Activated CD4-positive, alpha-beta T cell treated with anti-CD3 and anti-CD28 coated beads, Interleukin-2, amount 50 U/mL, for 16 hours (primary cell): ENCODE measurements at places on chromosomes 2 and 18.

DNA sequence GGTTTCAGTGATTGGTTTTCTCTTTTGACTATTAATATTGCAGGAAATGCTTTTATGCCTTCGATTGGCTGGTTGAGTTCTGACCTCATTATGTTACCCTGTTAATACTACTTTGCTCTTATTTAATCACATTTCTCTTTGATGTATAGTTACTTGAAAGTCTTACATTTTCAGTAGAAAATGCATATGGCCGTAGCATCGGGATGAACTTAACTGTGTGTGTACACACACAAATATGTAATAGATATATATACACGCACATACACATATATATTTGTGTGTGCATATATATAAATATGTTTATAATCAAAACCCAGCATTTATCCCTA, 1.6 kb downstream of the EPC2 start:
- no peak for DNase-seq

- no peak for DNase-seq
Measured at GRCh38 chr2:145199827-145200706, 680.1 kb upstream of the ZEB2 start.

DNA sequence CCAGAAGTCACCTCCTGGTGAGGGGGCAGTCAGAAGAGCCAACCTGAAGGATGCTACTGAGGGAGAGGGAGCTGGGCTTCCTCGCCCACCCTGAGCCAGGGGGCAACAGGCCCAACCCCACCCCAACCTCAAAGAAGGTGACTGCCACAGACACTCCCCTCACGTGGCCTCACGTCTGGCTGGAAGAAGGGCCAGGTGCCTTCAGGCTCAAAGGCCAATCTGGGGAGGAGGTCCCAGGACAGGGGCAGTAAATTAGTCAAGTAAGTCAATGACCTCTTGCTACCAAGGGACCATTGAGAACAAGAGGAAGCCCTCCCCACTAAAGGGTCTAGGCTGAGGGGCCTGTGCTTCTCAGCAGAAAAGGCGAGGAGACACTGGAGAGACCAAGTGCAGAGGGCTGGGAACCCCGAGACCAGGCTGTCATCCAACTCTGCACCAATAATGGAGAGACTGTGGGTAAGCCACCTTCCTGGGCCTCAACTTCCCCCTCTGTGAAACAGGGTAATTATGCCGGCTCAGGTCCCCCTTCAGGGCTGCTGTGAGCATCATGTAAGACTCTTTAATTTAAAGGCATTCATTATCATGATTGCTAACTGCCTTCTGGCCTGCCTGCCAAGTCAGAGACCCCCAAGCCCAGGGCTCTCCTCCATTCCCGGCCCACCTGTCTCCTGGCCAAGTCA, 20.2 kb upstream of the TNS1 start:
- no peak for DNase-seq

DNA sequence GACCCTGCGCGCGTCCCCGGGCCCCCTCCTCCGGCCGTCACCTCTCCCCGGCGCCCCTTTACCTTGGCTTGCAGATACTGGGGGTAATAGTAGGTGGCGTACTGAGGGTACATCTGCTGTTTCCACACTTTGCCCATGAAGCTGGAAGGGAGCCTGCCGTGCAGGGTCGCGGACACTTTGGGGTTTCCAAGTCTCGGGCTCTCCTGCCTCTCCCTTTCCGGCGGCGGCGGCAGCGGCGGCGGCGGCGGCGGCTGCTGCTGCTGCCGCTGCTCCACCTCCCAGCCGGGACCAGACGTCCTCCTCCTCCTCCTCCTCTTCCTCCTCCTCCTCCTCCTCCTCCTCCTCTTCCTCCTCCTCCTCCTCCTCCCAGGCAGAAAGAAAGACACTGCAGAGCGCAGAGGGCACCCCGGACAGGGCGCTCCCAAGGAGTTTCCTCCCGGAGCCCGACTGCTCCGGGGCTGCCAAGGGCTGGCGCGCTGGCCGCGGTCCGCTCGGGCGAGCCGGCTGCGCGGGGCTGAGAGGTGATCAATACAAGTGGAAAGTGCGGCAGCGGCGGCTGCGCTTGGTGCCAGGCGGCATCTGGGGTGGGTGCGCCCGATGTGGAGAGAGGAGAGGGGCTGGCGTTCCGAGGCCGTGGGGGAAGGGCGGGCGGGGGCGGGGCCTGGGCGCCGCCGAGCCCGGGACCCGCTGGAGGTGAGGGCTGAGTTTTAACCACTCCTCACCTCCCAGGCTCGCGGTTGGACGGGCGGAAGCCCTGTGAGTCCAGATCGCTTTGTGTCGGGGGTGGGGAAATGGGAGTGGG, at the start of gene RBMS1:
RBMS1 (minus strand) TSS at position 581 of the 802 bp plus-strand sequence; CDS start at position 137, 444 bp downstream.
- DNase-seq, result peak; percentile 66

DNA sequence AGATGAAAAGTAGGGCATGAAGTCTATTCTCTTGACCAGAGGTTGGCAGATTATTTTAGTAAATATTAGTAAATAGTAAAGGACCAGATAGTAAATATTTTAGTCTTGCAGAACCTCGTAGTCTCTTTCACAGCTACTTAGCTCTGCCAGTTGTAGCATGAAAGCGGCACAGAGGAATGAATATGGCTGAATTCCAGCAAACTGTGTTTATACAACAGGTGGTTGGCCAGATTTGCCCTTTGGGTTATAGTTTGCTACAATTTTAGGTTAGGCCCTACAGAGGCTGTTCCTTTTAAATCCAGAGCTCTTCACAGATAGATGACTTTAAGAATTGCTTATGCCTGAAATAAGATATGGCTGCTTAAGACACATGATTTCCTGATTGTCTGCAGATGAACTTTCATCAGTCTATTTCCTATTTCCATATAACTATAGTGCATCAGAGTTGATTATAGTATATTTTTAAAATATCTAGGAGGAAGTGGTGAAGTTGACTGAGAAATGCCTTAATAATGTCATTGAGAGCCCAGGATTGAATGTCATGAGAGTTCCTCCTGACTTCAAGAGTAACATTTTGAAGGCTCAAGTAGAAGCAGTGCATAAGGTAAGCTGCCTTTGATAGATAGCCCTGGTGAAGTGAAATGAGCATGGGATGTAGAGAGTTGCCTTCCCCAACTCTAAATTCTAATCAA, 80.5 kb downstream of the TMEM185B start:
- DNase-seq, result no peak

DNA sequence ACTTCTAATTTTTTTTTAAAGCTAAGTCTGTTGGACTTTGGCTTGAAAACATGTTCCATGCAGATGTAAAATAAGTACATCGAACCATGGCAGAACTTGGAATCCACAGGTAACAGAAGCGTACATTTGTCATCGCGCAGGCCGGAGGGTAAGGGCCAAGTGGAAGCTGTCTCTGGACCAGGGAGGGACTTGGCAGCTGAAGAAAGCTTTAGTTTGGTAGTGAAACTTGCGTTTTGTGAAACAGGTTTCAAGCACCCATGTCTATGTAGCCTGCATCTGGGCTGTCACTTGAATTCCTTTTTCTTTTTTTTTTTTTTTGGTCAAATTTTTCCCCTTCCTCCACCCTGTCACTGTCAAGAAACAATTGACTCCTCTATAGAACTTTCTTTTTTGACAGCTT, 20.4 kb downstream of the GRHL1 start:
- DNase-seq, result no peak

DNA sequence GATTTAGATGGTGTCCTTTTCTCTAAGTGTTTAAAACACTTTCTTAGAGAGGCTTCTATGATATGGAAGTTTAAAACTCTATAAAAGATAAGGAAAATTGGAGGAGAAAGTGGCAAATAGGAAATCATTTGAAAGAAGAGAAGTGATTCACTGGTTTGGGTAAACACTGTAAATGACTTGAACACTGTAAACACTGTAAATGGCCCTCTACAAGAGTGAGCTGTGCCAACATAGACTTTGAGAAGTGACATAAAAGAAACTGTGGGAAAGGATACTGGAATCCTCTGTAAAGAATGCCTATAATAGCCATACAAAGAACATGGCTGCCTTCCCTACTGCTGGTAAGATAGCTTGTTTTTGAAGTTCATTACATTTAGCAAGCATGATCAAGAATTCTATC, 210.9 kb upstream of the SIX3 start:
- DNase-seq, result no peak

GRCh38 chr2:230346465-230346864, 19.5 kb downstream of the SP140L start:
- DNase-seq, result no peak

DNA sequence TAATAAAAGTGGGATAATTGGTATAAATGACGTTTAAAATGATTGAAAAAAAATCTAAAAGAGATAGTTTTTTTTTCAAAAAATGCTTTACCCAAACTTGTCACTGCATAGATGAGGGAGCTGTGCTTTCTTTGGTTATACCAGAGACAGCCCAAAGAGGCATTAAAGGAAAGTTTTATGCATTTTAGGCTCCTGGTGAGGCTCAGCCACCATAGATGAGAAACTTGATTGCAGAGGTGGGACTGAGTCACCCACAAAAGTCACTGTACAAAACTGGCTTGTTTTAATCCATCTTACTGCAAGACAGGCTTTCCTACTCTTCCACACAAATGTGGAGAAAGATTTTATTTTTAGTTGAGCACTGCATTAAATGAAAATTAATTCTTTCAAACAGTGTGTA, 2.4 kb downstream of the SMYD1 start:
- DNase-seq, result no peak

DNA sequence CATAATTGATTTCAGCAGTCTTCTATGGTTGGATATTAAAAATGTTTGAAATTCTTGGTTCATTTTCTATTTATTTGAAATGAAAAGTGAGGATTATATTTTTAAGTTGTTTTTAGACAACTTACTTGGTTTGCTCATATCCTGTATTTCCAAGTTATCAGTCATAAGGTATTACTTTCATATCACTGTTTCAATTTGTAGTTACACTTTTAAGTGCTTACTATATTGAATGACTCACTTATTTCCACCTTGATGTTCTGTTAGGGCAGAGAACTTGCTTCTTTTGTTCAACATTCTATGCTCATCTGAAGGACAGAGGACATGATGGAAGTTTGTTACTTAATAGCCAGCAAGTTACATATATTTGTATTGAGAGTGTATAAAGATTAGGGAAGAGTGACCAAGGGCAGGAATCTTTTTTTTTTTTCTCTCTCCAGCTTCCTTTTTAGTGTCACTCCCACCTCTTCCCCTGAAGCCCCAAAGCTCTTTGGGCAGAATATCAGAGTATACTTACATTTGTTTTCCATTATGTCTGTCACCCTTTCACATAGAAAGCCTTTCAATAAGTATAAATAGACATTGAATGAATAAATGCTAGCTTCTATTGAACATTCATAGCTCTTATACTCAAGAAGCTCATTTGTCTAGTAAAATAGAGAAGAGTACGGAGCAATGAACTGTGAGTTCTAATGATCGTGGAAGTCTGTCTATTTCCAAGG, 28.1 kb downstream of the PIK3C3 start:
- DNase-seq, result peak; percentile 50

DNA sequence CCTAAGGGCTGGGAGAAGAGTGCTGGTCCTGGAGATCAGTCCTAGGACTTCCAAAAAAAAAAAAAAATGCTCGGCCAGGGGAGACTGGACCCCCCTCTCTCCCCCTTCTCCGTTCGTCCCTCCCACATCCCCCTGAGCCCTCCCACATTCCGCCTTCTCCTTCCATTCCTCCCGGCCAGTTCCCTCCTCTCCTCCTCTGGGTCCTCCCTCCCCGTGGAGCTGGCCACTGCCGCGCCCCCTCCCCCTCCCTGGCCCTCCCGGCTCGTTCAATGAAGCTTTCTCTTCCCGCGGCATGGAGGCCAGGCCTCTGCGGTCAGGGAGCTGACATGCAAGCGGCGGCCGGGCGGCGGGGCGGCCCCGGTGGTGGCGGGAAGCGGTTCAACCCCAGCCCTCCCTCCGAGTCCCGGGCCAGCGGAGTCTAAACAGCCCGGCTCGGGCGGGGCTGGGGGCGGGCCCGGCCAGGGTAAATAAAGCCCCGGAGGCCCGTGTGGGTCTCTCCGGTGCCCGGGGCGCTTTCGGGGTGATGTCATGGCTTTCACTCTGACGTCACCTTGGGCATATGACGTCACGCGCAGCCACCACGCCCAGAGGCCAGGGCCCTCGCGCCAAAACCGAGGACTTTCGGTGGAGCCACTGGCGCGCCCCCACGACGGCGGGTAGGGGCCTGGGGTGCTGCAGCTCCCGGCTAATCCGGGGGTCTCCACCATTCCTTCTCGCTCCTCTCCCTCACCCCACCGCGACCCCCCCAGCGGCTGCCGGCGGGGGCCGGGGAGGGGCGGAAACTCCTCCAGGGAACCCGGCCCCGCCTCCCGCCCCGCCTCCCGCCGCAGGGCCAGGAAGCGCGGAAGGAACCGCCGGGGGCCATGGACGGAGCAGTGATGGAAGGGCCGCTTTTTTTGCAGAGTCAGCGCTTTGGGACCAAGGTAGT, at the start of the genes DOK1 and LOXL3:
DOK1 (plus strand) TSS at position 829 of the 928 bp plus-strand sequence; CDS start at position 864, 35 bp downstream.
LOXL3 (minus strand) TSS at position 51 of the 928 bp plus-strand sequence. CDS start 1,308 bp downstream, outside the sequence.
- peak; percentile 86 for DNase-seq

DNA sequence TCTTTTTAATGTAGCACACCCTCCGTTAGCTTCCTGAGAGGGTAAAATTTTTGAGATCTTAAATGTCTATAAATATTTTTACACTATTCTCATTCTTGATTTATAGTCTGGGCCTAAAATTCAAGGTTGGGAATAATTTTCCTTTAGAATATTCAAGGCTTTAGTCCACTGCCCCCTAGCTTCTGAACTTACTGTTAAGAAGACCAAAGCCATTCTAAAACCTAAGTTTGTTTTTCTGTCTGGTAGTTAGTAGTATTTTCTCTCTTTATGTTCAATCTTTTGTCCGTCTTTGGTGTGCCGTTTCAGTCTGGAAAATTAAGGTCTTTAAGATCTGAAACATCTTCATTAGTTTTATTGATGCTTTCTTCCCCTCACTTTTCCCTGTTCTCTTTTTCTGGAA, 14.5 kb downstream of the OSBPL6 start:
- DNase-seq, result no peak

DNA sequence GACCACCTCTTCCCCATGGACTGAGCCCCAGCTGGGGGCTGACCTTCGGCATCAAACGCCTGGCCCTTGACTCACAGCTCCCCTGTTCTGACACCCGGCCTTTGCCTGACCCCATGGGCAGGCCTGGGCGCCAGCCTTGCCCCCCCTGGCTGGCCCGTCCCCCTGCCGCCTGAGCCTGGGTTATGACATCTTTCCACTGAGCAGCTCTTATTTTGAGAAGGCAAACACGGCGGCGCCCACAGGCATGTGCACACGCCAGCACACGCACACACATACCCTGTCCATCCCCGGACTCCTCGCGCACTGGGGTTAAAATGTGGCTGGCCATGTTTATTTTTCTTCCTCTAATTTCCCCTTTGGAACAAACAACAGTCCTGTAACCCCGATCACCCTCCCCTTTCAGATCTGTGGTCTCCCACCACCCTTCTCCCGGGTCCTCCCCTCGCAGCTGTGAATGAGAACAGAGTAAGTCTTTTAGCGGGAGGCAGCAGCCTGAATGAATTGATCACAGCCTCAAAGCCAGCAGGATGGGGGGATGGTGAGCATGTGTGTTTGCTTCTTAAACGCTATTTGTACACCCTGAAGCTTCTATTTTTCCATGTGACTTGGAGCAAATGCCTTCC, 11.8 kb upstream of the ATOH8 start:
- DNase-seq, result no peak

- no peak for DNase-seq
Measured at GRCh38 chr2:31141443-31142085, 3.3 kb upstream of the GALNT14 start.

- no peak for DNase-seq
Measured at GRCh38 chr2:27992787-27993401, 102.4 kb downstream of the BABAM2 start.

- no peak for DNase-seq
Measured at GRCh38 chr2:147172493-147173188, 672.2 kb upstream of the ACVR2A start.
